ENCODE measurements at places on chromosomes 7 and 10. TPM values are rescaled to one million over a fixed set of nuclear protein-coding genes. Genes with fewer than 3 reads are reported as not detected.
A peak's percentile ranks its signal among the peaks of the same experiment; 100 is the strongest.

- no peak overlapping the region for H3K27ac ChIP-seq
- no peak for DNase-seq
- H3K36me3 ChIP-seq: no peaks in the 10 kb centered on the region
- no peak overlapping the region for H3K4me3 ChIP-seq
- H3K27me3 ChIP-seq: no peaks in the 10 kb centered on the region
These were observed 22.7 kb upstream of the EMX2 start for GRCh38 chr10:117519879-117520278.

DNA sequence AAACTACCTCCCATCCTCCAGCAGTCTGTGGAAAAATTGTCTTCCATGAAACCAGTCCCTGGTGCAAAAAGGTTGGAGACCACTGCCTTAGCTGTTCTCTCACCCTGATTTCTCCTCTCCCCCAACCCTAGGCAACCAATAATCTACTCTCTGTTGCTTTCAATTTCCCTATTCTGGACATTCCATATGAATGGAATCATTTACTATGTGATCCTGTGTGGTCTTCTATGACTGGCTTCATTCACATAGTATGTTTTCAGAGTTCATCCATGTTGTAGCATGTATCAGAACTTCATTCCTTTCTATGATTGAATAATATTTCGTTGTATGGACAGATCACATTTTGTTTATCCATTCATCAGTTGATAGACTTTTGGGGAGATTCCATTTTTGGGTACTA, 38.3 kb upstream of the DLG5 start:
- H3K27ac ChIP-seq: no peak overlapping the region
- no peaks in the 10 kb centered on the region for H3K36me3 ChIP-seq
- H3K27me3 ChIP-seq: no peaks in the 10 kb centered on the region
- H3K4me3 ChIP-seq: no peak overlapping the region
- H3K4me1 ChIP-seq: no peaks in the 10 kb centered on the region

GRCh38 chr10:45353186-45353585, 20.8 kb upstream of the ALOX5 start:
- no peaks in the 10 kb centered on the region for H3K4me1 ChIP-seq
- no peaks in the 10 kb centered on the region for H3K36me3 ChIP-seq
- H3K27me3 ChIP-seq: no peaks in the 10 kb centered on the region
- DNase-seq: no peak
- no peak overlapping the region for H3K4me3 ChIP-seq

DNA sequence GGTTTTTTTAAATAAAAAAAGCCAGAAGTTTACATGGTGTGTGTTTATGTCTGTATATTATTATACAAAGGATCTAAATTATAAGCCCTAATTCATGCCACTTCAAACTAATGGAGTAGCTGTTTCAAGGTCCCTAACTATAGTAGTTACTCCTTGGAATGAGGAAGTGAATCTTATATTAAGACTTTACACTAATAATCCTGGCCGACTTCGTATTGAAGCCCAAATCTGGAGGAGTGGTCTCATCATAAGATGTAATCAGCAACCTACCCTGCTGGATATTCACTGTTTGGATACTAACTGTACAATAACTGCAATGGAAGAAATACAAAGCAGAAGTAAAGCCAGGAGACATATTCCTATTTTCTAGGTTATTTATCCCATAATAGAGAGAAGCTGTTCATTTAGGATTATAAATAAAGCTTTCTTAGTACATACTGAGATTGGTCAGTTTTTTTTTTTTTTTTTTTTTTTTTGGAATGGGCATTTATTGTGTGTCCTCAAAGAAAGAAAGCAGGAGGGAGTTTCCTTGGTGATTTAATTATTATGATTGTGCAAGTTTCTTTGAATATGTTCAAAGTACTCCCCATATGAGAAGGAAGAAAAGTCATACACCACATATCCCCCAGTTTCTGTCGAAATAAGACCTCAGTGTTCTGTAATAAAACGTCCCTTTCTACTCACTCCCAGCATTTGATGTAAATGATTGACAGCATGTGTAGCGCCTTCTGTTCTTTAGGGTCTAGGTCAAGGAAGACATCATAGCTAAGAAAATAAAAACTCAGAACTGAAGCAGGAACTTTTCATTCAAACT, 397.8 kb downstream of the EXOC4 start:
- no peaks in the 10 kb centered on the region for H3K4me1 ChIP-seq
- DNase-seq: peak; percentile 4
- H3K27ac ChIP-seq: no peak overlapping the region
- no peaks in the 10 kb centered on the region for H3K27me3 ChIP-seq
- no peak overlapping the region for H3K4me3 ChIP-seq
- H3K36me3 ChIP-seq: no peaks in the 10 kb centered on the region

DNA sequence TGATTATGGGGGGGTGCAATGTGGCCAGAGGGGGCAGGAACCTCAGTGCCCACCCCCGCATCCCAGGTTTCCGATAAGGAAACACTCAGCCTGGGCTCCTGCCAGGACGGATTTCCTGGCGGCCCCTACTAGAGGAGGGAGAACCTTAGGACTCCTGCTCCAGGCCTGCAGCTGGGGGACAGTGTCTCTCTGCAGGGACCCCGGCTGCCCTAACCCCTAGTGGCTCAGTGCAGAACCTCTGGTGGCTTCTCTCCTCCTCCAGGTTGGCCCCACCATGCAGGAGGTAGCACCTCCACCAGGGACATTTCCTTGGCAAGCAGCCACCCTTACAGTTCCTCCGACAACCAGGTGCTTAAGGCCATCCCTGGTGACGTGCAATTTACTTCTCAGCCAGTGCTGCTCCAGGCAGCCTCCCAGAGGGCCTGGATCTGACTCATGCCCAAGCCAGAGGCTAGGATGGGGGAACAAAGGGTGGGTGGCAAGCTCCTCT, 31.9 kb downstream of the SH2B2 start:
- no peaks in the 10 kb centered on the region for H3K27me3 ChIP-seq
- H3K36me3 ChIP-seq: no peaks in the 10 kb centered on the region
- H3K4me3 ChIP-seq: no peak overlapping the region
- no peak overlapping the region for H3K27ac ChIP-seq
- peak; percentile 65 for DNase-seq

- H3K4me1 ChIP-seq: no peaks in the 10 kb centered on the region
- no peaks in the 10 kb centered on the region for H3K36me3 ChIP-seq
- no peak overlapping the region for H3K27ac ChIP-seq
- DNase-seq: no peak
- H3K27me3 ChIP-seq: no peaks in the 10 kb centered on the region
These were observed 288.8 kb downstream of the CAMK1D start for GRCh38 chr10:12638103-12638502.

GRCh38 chr7:20307119-20307518, 23.6 kb upstream of the ITGB8 start:
- H3K4me3 ChIP-seq: no peak overlapping the region
- H3K27me3 ChIP-seq: no peaks in the 10 kb centered on the region
- DNase-seq: peak; percentile 84

The TET1 gene
- total RNA-seq: 1.5 TPM

The MDFIC gene
- 14.2 TPM for total RNA-seq

The ADAM12 gene
- 0.33 TPM for total RNA-seq

The ACBD7 gene
- total RNA-seq: 2.8 TPM

The C10orf90 gene
- not detected for total RNA-seq

The ARF5 gene
- total RNA-seq: 142 TPM

The CYP3A5 gene
- total RNA-seq: not detected

The ADRA2A gene
- not detected for total RNA-seq

The GPR15LG gene
- not detected for total RNA-seq

Data from endothelial cell of umbilical vein (primary cell).